LoVo (cell line): ENCODE measurements at places on chromosomes 7 and 10.

- DNase-seq, result no peak
Measured at GRCh38 chr7:8719102-8719501, 285.7 kb downstream of the NXPH1 start.

DNA sequence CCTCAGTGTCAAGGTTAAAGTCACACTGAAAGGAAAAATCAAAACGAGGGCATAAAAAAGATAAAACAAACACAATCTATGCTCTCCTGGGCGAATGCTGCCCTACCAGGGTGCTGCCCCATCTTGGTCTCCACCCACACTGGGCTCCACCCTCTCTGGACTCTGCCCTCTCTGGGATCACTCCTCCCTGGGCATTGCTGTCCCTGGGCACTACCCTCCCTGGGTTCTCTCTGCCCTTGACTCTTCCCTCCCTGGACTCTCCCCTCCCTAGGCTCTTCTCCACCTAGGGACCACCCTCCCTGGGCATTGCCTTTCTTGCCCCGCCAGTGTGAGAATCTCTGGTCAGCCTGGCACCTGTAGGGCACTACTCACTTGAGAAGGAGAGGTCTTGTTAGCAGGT, 8.6 kb downstream of the GDF2 start:
- DNase-seq, result peak; percentile 56

- no peak for DNase-seq
Measured at GRCh38 chr7:123539871-123540270, 5.5 kb upstream of the IQUB start.

DNA sequence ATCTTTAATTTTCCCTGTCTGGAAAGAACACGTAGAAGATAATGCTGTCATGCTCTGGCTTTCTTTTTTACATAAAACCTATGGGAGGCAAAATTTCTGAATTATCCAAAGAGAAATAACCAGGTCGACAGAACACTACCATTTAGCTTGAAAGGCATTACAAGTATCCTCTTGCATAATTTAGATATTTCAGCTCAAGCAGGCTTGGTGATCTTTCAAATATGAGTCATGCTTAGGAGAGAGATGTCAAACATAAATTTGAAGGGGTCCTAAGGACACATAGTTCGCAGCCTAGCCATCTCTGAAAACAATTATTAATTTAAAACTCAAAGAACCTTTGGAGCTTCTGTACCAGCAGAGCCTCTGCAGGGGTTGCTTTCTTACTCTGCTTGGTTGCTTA, 100.9 kb downstream of the FAS start:
- DNase-seq, result no peak

DNA sequence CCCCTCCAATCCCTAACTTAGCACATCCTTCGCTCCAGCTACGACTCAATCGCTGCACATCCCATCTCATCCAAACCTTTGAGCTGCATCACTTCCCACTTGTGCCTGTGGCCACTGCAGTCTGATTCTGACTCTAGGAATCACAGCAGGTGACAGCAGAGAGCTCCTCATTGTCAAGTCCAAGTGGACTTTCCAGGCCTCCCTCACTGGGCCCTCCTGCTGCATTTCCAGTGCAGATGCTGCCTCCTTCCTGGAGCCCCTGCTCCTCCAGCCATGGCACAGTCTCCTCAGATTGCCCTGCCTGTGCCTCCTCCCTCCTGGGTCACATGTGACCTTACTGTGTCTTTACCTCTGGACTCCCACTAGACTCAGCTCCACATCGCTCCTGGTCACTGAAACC, 157.3 kb downstream of the USP6NL start:
- no peak for DNase-seq

- DNase-seq, result no peak
Measured at GRCh38 chr10:65341323-65341925, 1584.4 kb upstream of the LRRTM3 start.

- DNase-seq, result no peak
Measured at GRCh38 chr10:25142116-25142864, 32.5 kb upstream of the GPR158 start.

GRCh38 chr7:130314305-130314704, 21.3 kb downstream of the CPA4 start:
- no peak for DNase-seq

DNA sequence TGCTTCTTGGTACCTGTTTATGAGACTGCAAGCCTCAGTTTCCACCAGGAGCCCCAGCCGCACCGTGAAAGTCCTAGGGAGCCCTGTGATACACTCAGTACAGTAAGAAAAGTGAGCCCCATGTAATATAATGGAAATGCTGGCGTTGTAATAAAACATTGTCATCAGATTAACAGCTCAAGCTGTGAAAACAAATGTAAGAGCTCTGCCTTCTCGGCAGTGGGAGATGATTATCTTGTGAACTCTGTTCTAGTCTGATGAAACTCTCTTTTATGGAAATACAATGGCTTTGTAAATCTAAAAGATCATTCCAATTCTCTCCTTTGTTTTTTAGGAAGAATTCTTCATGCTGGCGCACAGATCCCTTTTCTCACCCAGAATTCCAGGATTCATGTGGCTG, 299.9 kb downstream of the ABCA13 start:
- no peak for DNase-seq

DNA sequence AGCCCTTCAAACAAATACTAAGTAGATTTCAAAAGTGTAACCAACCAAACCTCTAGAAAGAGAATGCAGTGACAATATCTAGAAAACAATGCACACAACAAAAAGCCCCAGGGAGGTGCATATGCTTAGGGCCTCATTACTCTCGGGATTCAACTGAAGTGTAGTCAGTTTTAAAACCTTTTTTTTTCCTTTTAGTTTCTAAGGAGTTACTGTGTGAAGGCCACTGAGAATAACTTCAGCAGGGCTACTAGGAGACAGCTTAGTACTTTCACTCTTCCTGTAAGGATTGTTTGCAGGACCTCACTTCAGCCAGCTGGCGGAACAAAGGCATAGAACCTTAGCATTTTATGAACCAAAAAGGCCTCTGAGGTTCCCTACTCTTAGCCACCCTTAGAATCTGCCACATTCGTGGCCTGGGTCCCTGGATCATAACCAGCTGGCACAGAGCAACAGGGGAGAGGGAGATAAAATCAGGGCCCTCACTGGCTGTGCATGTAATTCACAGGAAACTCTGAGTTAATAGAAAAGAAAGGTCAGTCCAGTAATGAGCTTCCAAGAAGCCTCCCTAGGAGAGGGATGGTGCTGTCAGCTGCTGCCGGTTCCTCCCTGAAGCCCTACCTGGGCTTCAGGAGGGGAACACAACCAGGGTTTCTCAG, 3.6 kb downstream of the VOPP1 start:
- no peak for DNase-seq

DNA sequence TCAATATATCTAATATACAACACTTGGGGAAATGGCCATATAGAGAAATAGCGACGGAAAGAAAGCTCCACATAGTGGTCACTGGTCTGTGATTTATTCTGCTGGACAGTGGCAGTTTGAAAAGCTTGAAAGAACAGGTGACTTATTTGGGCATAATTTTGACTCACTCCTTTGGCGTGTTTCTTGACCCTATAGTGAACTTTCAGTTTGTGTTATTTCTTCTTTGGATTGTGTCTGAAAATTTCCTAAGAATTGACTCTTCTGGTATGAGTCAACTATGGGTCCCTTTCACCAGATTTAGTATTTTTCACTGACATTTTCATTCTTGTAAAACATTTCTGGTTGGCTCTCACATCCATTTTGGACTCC, 25.8 kb upstream of the IMMP2L start:
- no peak for DNase-seq

DNA sequence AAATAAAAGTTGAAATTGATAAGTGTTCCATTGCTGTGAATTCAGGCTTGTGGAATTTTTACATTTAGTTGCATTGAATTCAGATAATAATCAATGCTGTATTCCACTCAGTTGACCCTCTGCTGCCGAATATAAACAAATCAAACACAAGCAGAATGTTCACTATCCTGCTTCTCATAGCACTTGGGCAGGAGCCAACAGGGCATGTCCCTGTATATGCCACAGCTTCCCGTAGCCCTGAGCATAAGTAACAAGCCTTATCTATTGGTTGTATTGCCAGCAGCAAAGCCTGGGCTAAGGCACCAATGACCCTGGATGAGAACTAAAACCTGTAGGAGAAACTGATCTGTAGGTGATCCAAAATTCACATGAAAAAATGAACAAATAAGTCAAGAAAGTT, 145.9 kb downstream of the ARHGAP12 start:
- DNase-seq, result peak; percentile 14

DNA sequence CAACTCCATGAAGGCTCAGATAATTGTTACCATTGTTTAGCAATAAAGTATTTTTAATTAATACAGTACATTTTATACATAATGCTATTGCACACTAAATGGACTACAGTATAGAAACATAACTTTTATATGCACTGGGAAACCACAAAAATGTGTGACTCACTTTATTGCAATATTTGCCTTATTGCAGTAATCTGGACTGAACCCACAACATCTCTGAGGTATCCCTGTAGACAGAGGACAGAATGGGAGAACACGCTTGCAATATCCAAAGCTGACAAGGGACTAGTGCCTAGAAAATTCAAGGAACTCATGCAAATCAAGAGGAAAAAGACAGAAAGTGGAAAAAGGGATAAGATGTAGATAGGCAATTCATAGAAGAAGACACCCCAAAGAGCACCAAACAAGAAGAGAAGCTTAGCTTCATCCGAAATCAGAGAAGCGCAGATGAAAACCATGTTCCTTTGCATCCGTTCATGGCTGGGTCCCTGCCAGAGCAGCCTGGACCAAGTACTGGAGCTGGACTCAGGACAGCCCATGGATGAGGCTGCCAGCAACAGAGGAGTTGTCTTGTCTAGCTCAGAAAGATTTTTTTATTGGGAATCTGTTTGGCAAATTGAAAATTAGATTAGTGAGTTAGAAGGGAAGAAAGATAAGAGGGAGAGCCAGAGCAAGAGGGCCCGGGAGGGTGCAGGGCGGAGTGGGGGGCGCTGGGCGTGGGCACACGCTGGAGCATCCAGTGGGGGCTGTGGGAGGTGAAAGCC, 16.0 kb upstream of the GALNTL5 start:
- DNase-seq, result peak; percentile 87

- DNase-seq, result no peak
Measured at GRCh38 chr10:74928742-74929191, 102.4 kb downstream of the KAT6B start.

- DNase-seq, result no peak
Measured at GRCh38 chr10:65110009-65110408, 1588.8 kb downstream of the REEP3 start.

- DNase-seq, result no peak
Measured at GRCh38 chr10:70433581-70434280, 7.8 kb downstream of the NODAL start.

- no peak for DNase-seq
Measured at GRCh38 chr10:98885378-98885777, 350.3 kb downstream of the HPSE2 start.

DNA sequence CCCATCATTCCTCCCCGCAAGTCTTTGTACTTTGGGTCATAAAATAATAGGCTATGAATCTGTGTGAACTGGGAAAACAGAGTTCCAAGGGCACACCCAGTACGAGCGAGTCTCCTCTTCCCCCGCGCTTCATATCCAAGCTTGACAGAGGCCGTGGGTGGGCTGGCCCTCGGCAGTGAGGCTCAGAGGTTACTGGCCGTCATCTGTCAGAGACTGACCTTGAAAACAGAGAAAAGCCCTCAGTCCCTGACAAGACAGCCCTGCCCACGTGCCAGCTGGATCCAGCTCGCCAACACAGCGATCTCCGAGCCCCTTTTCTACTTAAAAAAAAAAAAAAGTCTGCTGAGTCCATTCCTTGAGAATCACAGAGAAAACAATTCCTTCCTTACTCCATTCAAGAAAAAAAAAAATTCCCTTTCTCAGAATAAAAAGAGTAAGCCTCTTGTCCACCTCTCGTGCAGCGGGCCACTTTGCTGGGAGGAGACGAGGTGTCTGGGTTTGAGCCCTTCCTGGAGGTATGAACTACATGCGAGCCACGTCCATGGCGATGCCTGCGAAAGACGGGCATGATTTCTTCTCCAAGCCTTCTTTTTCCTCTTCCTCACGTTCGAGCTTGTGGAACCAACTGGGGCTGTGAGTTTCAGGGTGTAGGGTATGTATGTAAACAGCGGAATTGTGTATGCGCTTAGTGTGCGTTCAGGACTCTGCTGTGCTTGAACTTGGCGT, 744 bp upstream of the BICC1 start:
- no peak for DNase-seq

DNA sequence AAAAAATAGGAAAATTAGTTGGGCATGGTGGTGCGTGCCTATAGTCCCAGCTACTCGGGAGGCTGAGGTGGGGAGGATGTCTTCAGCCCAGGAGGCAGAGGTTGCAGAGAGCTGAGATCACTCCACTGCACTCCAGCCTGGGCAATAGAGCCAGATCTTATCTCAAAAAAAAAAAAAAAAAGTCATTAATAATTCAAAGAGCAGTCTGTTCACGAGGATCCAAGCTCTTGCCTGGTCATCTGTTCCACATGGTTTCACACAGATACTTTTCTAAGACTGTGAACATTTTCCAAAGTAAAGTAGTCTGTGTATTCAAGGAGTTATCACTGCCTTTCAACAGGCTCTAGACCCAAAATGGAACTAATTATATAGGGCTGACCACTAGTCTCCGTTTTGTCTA, 86.9 kb downstream of the ZNF277 start:
- DNase-seq, result no peak

DNA sequence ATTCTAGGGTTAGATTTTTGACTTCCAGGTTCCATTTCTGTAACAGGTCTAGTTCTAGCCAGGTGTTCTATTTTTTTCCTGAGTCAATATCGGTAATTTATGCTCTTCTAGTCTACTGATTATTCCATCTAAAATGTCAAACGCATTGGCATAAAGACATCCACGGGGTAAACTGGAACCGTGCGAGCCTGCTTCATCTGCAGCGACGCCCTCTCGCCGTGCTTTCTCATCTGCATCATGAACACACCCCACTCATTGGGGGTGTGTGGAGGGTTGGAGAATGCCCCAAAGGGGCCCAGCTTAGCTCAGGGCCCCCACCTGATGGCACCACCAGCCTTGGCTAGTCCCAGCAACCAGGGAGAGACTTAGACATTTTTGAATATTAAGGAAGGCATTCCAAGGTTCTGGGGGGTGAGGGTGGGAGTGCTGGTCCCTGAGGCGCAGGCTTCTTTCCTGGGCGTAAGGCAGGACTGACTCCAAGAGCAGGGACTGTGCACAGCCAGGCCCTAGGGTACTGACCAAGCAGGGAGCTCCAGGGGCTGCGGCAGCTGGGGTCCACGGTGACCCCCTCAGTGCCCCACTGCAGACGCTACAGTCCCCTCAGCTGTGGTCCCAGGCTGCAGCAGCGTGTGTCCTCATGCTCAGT, 12.9 kb upstream of the CRYGN start:
- no peak for DNase-seq

- DNase-seq, result no peak
Measured at GRCh38 chr7:158546214-158546613, 41.4 kb downstream of the PTPRN2 start.

GRCh38 chr10:27771231-27771630, 25.6 kb upstream of the MKX start:
- DNase-seq, result no peak

DNA sequence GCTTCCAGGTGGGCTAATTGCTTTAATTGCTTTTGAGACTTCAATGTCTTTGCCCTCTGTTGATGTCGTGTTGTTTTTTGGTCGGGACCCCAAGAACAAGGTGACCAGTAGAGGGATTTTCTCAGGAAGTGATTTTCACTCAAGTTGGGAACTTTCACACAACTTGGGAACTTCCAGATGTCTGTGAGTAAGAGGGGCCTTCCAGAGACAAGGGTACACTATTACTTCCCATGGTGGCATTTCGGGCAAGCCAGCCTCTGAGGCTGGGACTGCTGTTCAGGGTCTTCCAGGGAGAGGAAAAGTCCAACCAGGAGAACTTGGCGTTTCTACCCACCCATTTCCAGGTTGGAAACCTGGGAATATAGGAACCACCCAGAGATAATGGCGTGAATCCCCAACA, 170.0 kb upstream of the CDCA7L start:
- no peak for DNase-seq

GRCh38 chr10:103942866-103943265, 24.1 kb upstream of the SLK start:
- no peak for DNase-seq
